Calu3 (cell line): ENCODE measurements at places on chromosomes 1 and 21.

DNA sequence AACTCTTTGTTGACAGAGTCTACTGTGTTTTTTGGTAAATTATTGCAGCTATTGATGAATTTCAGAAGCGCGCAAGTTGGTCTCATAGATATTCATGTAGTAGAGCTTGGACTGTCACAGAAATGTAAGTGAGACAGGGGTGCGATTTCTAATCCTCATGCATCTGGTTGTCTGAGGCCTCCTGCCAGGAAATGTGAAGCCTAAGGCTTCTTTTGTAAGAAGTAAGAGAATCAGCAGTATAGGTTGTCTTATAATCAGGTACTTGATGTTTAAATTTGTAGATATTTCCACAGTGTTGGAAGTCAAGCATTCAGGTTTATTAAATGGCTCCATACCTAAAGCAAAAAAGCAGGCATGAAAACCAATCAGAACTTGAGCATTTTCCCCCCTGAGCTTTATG lies 332.9 kb upstream of the FMN2 start:
- no peak for DNase-seq

GRCh38 chr1:84344286-84344685 lies 42.8 kb downstream of the SAMD13 start:
- no peak for DNase-seq

- DNase-seq, result no peak
These were observed 1.4 kb downstream of the HTR1D start for GRCh38 chr1:23215751-23216449.

- peak; percentile 45 for DNase-seq
These were observed 12.5 kb downstream of the RPS6KA1 start for GRCh38 chr1:26541816-26542711.

- no peak for DNase-seq
These were observed 37.5 kb upstream of the KIF21B start for GRCh38 chr1:201061049-201061448.

GRCh38 chr1:219121679-219122078 lies 52.0 kb upstream of the LYPLAL1 start:
- DNase-seq, result no peak
